Stimulated activated naive B cell treated with anti-CD40 and anti-IgM and Interleukin-4, amounts not matched to agents 10 μg/mL and 1 μg/mL and 100 μg/mL, for 72 hours (primary cell): ENCODE measurements at places on chromosomes 5 and 9.

DNA sequence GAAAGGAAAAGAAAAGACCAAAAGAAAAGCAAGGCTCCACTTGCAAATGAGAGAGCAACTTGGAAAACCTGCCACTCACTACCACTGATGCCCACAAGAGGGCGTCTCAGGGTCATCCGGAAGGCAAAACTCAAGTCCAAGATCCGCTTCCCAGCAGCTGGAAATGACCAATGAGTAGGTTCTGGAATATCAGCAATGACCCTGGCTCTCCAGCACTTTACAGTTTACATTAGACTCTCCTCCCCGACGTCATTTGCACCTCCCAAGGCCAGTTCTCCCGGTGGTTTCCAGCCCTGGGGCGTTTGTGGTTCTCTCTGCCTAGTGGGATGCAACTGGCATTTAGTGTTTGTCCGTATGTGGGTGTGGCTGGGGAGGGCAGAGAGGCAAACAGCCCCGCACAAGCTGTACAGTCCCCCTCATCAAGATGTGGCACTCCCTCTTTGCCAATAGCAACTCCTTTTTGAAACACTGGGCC, 193.8 kb upstream of the ZNF618 start:
- DNase-seq: no peak

GRCh38 chr5:122312591-122313406, 762 bp downstream of the SNCAIP start:
- no peak for DNase-seq

DNA sequence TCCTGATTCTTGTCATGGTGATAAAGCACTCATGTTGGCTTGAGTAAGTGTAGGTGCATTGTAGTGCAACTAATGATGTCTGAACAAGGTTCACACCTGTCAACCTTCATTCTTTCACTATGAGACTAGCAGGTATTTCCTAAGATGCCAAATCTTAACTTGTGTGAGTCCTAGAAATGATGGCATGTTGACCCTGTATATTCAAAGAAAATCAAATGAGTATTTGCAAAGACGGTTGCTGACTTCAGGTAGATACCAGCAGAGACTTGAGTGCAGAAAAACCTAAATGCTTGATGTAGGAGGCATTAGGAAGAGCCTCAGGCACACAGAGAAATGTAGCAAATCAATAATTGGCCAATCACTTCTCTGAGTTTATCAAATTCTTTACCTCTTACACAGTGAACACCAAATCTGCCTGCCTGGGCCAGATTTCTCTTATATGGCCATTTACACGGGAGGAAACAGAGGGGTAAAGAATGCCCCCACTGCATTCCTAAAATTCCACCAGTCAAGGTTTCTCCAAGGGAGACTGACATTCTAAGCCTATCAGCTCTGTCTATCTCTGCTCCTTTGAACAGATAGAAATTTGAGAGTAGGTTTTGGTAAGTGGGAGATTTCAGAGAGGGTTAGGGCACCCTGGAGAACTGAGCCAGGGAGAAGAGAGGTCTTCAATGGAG, 488.6 kb upstream of the WWC1 start:
- no peak for DNase-seq

GRCh38 chr5:53943938-53944337, 366.4 kb downstream of the ARL15 start:
- DNase-seq: no peak

DNA sequence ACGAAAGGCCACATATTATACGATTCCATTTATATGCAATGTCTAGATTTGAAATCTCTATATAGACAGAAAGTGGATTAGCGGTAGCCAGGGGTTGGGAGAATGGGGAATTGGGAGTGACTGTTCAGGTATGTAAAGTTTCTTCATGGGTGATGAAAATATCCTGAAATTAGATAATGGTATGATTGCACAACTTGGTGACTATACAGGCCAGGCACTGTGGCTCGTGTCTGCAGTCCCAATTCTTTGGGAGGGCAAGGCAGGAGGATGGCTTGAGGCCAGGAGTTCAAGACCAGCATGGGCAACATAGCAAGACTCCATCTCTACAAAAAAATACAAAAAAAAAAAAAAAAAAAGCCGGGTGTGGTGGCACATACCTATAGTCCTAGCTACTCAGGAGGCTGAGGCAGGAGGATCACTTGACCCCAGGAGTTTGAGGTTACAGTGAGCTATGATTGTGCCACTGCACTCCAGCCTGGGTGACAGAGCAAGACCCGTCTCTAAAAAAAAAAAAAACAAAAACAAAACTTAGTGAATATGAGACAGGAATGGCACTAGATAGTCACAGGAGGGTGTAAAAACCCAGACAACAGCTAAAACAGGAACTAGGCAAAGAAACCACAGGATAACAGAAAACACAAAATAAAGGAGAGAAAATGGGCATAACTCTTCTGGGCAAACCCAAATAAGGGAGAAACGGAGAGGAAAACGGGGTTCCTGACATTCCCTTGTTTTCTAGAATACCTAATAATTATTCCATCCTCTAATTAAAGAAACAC, 72.1 kb upstream of the ZNF618 start:
- DNase-seq: no peak

- DNase-seq: no peak
Measured at GRCh38 chr9:112629671-112630485, 88.0 kb downstream of the INIP start.

DNA sequence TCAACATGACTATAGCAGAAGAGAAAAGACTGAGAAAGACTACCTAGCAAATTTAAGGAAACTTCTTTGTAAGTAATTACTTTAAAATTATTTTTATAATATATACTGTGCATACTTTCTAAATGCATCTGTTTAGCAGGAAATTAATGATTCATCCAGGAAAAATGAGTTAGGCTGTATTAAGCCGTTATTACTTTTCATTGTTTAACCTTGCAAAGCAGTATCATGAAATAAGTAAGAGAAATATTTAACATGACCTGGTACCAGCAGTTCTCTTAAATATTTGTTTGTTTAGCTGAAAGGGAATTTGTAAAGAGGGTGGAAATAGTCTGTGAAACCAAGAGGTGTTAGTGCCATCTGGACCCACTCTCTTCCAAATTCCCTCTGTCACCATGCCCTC, 175.0 kb downstream of the GNAQ start:
- no peak for DNase-seq

DNA sequence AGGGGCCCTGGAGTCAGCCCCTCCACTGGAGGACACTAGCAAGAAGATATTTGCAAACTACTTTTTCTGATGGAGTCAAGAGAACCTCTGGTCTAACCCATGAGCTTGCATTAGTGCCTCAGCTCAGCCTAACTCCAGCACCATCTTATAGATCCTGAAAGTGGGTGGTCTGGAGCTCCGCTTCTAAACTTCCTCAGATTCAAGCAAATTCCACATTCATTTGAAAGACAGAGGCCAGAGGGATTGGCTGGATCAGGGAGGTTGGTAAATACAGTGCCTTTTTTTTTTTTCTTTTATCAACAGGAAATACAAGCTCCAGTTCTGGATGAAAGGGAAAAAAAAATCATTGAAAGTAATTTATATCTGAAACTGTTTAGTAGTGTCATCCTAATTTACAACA, 99.9 kb downstream of the ENC1 start:
- DNase-seq: no peak

- no peak for DNase-seq
Measured at GRCh38 chr5:177966839-177967166, 29.2 kb downstream of the PROP1 start.

DNA sequence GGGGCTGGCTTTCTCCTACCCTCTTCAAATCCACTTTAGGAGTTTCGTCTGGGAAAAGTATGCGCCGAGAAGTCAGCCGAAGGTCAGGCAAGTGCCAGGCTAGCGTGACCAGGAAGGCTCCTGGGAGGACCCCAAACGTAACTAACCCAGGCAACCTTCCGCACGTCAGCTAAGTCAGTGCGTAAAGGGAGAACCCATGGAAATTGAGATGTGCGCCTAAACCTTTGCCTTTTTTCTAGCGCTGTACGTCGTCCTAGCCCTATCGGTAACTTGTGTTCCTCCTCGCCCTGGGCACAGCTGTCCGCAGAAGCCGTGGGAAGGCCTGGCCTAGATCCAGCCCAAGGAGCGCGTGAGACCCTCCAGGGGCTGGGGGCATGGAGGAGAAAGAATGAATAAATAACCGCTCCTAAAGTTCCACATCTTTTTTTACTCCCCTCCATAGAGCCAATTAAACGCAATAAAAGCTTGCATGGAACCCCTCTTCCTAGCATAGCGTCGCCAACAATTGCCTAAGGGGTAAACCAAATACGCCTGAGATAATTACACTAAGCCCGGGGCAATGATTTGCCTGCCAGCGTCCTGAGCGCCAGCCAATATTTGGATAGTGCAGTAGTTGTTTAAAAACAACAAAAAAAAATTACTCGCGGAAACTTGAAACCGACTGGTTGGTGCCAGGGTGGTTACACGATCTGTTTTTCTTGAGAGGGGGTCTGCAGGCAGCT, 4.0 kb upstream of the FOXB2 start:
- no peak for DNase-seq

DNA sequence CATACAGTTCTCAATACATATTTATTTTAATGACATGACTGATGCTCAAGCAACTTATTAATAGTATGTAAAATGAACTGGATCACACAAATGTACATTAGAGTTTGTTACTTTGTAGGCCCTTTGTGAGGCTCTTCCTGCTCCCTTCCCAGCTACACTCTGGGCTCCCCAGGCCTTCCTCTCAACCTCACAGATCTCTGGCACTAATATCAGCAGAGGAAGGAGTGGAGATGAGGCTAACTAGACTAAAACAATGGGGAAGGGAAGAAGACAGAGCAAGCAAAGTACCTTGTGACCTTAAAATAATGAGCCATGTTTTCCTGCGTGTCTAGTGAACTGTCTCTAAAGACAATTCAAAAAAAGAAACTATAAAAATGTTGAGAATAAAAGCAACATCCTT, 30.3 kb upstream of the TEK start:
- no peak for DNase-seq

GRCh38 chr5:111755345-111755941, 1.6 kb downstream of the NREP start:
- no peak for DNase-seq

DNA sequence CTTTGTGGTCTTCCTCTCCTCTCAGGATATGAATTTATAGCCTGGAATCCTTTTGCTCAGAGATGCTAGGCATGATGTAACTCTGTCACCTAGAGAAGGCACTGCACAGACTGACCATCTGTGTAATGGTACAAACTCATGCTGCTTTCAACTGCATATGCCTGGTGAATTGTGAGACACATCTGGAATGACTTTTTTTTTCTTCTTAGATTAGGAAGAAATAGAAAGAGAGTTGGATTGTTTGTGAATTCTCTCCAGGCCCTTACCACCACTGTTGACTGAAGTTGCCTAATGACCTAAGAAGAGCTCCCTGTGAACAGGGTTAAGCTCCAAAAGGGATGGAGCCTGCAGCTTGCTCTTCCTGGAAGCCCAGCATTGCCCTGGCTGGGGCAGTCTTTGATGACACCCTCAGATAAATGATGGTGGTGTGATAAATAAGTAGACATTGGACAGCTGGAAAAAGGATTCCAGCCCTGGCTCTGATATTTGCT, 47.8 kb upstream of the TRIM32 start:
- DNase-seq: no peak
